ENCODE measurements at places on chromosomes 5 and 9.

GRCh38 chr5:67111779-67112178 is 84.8 kb downstream of the CD180 start:
- no peak for DNase-seq

- peak; percentile 20 for DNase-seq
Observed at GRCh38 chr9:113436728-113437515, 26.4 kb downstream of the C9orf43 start.

DNA sequence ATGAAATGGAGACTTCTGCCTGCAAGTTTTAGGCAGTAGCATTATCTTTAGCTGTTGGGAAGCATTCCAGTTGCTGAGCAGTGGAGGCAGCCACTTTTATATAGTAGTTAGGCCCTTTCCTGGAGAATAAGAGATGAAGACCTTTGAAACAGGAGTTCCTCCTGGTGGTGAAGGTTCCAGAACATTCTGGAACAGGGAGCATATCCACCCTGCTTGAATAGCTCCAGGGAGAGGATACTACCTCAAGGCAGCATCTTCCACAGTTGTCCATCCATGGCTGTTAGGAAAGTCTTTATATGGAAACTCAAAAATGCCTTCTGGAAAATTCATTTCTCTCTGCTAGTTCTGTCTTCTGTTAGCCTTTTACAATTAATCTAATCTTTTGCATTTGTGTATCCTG is 3.0 kb downstream of the ASPN start:
- no peak for DNase-seq

- DNase-seq = peak; percentile 13
Observed at GRCh38 chr9:109011231-109011671, 2.0 kb downstream of the CTNNAL1 start.

- no peak for DNase-seq
Observed at GRCh38 chr5:88594441-88594840, 288.5 kb downstream of the MEF2C start.

DNA sequence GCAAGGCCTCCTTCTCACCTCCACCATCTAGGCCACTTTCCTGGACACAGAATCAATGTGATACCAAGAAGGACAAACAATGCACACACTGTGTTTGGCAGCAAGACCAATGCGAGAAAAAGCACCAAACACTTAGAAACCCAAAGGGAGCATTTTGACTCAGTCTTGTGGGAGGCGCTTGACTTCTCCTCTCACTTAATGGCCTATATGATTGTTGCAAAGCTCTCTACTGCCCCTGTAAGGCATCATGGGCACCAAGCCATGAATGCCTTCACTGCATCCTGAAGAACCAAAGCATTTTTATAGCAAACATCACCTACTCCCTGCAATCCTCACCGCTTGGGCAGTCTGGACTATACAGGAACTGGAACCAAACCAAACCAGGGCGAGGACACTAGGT is 57.5 kb downstream of the CDH6 start:
- no peak for DNase-seq

DNA sequence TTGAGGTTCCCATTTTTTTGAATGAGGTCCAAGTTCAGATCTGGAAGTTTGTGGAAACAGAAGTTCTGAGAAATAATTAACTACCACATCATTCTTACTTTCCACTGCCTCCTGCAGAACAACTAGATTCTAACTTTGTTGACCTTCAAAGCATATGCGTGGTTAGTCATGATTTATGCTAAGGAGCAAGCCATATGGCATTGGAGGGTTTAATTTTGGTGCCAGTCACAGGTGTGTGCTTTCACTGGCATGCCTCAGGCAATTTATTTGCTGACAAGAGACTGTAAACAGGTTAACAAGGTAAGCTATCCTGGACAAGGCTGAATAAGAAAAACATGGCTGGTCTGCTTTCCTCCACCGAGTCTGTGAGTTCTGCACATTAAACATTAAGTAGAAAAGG is 31.5 kb downstream of the HMHB1 start:
- DNase-seq = no peak

DNA sequence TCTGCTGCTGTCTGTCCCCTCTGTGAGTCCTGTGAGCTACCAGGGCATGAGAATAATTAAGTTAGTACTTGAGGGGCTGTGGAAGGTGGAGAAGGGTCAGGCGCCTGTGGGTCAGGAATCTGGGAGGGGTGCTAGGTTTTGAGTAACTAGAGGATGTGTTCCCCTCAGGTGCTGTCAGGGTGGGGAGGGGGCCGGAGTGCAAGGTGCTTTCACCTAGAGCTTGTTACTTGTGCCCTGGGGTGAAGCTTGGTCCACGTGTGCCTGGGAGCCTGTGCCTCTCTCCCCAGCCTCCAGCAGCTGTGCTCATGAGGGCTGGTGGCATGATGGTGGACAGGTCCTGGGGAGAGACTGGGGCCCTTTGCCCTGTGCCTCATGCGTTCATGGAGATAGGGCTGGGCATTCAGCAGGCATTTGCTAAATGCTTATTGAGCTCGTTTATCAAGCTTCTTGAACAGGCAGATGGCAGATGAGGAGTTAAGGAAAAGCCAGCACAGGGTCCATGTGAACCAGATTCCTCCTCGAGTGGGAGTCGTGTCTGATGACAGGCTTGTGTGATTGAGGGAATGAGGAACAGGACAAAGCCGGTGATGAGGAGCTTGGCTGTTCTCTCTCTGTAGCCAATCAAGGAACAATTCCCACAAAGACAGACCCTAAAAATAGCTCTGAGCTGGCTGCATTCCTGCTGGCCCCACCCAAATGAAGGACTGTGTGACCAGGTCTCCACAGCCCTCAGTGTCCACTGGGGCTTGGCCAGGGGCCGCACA is 40.9 kb downstream of the CACNA1B start:
- no peak for DNase-seq

DNA sequence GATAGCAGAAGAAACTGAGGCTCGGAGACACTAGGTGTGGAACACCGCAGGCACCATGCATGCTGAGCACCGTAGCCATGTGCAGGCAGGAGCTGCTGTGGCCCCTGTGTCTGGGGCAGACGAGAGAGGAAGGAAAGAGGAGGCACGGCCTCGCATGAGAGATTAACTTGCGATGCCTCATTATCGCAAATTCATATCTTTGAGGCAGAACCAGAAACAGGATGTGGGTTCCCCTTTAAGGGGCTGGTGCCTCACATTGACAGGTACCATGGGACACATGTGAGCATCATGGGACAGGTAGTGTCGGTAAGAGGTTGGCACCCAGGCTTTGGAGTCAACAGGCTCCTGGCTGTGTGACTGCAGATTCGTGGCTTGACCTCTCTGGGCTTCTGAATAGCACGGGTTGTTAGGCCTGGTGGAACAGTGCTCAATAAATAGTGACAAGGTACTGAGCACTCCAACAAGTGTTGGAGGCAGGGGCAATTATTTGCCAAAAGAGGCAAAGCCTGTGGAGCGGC is 40.8 kb downstream of the NAIF1 start:
- DNase-seq = no peak
